NCI-H1092 (cell line): ENCODE measurements at places on chromosomes 12 and 14.

- DNase-seq = no peak
Observed at GRCh38 chr12:85018098-85018497, 18.0 kb downstream of the TSPAN19 start.

DNA sequence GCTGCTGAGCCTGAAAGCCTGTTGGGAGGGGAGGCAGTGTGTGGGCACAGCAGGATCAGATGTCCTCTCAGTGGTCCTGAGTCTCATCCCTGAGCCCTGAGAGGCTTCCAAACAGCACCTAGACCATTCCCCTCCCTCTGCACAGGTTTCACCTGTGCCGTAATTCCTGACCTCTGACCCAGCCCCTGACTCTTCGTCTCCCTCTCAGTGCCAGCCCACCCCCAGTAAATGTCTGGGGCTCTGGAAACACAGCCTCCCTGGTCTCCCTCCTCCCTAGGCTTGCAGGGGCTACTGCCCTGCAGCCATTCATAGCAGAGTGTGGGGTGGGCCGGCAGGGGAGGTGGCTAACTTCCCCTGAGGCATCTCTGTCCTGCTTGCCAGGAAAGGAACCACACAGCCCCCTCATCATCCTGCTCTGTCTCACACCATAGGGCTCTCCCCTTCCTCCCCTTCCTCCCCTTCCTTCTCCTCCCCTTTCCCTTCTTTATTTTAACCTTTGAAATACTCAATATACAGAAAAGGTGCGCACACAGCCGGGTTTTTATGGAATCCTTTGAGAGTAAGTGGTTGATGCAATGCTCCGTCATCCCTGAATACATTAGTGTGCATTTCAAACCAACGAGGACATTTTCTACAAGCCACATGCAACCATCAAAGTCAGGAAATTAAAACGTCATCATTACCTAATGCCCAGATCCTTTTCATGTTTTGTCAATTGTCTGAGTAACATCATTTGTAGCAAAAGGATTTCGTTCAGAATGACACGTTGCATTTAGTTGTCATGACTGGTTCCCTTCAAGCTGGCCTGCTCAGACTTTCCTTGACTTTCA is 67.0 kb downstream of the PRMT8 start:
- no peak for DNase-seq

GRCh38 chr12:105998561-105998960 is 140.2 kb downstream of the NUAK1 start:
- DNase-seq = no peak

DNA sequence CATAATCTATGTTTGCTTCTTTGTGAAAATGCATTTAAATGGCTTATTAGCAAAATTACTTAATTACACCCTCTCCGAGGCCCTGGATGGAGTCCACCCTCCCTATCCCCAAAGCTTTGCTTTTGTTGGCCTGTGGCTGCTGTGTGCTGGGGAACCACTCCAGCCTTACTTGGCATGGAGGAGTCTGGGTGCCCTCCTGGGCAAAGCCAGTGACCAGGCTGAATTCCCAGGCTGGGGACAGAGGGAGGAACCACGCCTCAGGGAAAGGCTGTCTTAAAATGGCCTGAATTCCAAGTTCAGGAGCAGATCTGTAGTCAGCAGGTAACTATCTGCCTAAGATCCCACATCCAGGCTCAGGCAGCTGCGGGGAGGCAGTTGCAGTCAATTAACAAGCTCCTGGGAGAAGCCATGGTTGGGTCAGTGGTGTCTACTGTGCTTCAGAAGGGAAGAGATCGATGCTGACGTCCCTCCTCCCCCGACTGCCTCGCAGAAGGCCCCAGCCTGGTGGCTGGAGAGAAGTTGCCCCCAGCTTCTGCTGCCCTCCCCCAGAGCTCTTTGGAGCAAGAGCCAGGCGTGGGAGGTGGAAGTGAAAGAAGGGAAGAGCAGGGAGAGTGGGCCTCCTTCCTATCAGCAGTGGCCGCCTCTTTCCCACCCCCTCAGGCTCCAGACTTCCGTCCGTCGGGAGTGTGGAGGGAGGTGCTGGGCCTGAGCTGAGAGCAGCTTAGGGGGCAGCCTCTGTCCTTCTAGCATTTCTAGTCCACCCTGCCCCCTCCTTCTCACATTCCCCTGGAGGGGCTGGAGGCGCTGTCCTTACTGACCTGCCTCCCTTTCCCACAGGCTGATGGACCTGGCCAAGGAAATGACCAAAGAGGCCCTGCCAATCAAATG is 11.3 kb downstream of the VASH1 start:
- DNase-seq = no peak

DNA sequence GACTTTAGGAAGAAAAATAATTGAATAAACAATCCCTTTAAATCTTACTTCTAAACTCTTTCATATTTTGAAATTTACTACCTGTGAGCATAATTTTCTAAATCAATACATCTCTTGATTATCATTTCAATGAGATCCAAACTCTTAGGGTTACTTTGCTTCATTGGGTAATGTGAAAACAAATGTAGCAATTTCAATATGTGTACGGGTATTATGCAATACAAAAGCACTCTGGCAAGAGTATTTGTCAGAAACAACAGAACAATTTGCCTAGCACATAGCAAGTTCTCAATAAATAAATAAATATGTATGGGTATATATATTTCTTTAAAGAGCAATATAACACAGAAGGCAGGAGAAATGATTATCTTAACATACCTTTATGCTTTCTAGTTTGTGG is 77.1 kb downstream of the PLEKHG7 start:
- no peak for DNase-seq

DNA sequence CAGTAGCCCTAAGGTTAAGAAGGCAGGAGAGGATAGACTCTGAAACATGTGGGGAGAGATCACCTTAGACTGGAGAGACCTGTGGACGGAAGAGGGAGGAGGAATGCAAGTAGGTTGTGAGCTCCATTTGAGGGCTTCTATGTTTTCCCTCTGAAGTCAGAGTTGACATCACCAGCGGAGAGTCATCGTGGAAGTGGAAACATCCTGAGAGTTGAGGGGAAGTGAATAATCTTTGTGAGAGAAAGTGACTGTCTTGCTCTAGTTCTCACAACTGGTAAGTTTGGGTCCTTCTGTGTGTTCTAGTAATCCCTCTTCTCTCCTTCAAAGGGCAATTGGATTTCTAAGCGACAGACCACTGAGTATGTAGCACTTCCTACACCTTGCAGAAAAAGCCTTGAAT is 103.6 kb upstream of the CCND2 start:
- DNase-seq = no peak

DNA sequence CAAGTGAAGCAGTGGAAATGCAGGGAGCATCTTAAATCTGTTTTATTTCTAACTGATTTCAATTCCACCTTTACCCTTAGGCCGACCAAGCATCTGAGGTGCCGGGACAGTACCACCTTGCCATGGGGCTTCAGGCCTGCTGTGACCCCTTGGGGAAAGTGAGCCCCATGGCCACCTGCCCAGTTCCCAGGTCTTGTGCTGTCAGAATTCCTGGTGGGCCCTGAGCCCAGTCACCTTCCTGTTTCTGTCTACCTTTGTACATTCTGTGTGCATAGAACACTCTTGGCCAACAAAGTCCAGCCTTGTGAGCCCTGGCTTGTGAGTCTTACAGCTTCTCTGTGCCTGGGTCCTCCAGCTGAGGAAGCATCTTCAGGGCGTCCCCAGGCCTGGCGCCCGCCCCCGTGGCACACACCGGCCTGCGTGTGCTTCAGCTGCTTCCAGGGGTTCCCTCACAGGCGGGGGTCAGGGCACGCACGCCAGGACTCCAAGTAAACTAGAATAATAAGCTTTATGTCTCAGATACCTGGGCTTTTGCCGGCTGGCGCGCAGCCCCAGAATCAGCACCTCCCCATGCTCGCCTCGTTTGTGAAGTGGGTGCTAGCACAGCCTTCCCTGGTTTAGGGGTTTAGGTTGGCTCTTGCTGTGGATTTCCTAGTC is 10.3 kb downstream of the ZFYVE21 start:
- no peak for DNase-seq

DNA sequence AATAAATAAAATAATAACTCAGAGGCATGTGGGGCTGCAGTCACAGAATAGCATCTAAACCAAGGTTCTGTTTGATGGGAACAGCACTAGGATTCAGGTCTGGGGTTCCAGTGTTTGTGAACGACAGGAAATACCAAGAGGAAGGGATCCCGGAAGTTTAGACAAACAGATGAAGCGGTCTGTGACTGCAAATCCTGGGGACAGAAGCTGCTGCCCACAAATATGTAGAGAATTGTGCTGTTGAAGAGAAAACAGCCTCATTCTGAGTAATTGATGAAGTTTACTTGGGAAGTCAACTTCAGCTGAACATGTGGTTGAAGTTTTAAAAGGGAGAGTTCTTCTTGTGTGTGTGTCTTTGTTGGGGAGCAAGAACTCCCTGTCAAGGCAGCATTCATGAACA is 98.4 kb upstream of the TBX5 start:
- no peak for DNase-seq

- DNase-seq = no peak
Observed at GRCh38 chr14:65805113-65805473, 392.6 kb downstream of the FUT8 start.

- no peak for DNase-seq
Observed at GRCh38 chr14:20970647-20970982, 15.3 kb downstream of the RNASE2 start.

- no peak for DNase-seq
Observed at GRCh38 chr12:54959291-54960018, 25.1 kb downstream of the TESPA1 start.

DNA sequence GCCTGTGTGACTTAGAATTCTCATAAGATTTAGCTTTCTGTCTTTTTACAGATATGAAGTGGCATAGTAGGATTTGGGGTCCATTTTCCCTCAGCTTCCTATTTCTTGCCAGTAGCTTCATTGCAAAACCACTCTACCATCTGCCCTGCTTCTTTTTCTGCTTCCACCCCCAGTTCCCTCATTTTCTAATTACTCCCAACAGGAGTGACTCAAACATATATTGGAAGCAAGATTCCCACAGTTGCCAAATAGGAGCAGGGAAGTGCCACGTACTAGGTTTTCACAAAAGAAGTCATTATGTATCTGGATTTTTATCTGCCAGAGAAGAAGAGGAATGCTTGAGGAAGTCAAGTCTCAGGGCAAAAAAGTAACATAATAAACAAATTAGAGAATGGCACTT is 64.1 kb downstream of the ANO4 start:
- DNase-seq = no peak

GRCh38 chr14:90649083-90649482 is 167.1 kb downstream of the TTC7B start:
- DNase-seq = no peak

DNA sequence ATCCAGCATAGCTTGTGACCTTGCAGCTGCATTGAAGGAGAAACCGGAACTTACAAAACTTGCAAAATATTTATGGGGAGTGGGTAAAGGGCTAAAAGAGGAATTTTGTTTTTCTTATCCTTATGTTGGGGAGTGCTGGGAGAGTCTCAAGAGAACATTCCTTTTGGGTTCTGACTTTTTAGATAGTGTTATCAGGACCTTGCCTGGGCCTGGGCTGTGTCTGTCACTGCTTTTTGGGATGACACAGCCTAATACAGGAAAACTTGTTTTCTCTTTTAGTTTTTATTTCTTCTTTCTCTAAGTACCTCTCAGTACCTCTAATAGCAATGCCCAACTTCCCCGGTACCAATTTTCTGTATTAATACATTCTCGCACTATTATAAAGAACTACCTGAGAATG is 850.6 kb downstream of the RPS29 start:
- no peak for DNase-seq

DNA sequence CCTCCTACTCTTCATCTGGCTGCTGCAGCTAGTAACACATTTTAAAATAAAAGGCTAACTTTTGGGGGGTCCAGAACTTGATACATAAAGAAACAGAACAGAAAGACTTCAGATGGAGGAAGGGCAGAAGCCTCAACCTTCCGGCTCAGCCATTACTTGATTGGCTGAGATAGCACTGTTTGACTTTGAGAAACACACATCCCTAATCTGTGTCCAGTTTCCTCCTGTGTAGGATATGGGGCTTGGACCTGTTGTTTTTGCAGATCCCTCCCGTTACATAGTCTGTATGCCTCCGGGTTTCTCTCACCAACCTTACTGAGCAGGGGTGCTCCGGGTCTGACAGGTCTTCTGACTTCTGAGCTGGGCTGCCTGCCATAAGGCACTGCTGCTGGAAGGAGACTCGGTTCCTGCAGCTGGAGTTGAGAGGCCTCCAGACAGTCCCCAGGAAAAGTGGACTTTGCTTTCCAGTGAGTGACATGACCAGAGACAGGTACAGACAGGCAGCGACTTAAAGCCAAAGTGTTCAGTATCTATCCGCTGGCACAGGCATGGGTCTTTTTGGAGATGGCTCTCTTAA is 8.3 kb upstream of the ZNF641 start:
- DNase-seq = no peak

DNA sequence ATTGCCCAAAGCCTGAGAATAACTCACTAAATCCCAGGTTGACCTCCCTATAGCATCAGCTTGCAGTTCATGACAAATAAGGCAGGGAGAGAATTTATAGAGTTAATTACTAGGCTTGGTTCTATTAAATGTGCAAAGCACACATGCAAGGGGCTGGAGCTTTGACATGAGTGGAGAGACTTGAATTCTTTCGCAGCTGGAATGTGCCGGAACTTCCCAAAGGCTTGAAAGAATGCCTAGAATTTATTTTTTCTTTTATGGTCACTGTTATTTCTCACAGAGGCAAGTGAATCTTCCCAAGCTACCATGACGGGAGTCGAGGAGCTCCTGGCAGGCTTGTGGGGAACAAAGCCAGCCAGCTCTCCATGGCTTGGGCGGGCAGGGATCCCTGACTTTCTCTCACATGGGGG is 95.5 kb upstream of the USP44 start:
- DNase-seq = no peak

GRCh38 chr12:88037770-88038169 is 8.6 kb upstream of the C12orf50 start:
- no peak for DNase-seq

- DNase-seq = no peak
Observed at GRCh38 chr14:51224551-51224950, 15.5 kb upstream of the TMX1 start.

DNA sequence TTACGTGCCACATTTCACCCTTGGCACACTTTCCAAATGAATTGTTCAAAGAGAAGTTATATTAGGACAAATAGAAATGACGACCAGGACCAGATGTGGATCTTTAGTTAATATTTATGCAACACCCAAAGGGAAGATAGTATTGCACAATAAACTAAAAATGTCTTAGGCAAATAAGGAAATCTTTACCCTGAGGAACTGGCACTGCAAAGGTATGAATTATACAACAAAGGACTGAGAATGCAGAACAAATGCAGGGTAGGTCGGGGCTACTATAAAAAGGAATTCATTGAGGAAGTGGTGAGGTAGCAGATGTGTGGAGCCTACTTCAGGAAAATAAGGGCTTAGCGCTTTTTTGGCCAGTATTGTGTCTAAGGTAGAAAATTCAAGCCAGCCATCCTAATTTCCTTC is 3.9 kb upstream of the TMTC2 start:
- no peak for DNase-seq
